Activated CD4-positive, alpha-beta T cell treated with anti-CD3 and anti-CD28 coated beads for 1 hour (primary cell): ENCODE measurements at places on chromosomes 3 and 15.
A peak's percentile ranks its signal among the peaks of the same experiment; 100 is the strongest.

- no peak for DNase-seq
Measured at GRCh38 chr3:106093616-106094015, 224.8 kb upstream of the CBLB start.

GRCh38 chr3:108287146-108287545 lies 9.2 kb upstream of the HHLA2 start:
- no peak for DNase-seq

- no peak for DNase-seq
Measured at GRCh38 chr3:119783255-119783654, 1.4 kb downstream of the NR1I2 start.

DNA sequence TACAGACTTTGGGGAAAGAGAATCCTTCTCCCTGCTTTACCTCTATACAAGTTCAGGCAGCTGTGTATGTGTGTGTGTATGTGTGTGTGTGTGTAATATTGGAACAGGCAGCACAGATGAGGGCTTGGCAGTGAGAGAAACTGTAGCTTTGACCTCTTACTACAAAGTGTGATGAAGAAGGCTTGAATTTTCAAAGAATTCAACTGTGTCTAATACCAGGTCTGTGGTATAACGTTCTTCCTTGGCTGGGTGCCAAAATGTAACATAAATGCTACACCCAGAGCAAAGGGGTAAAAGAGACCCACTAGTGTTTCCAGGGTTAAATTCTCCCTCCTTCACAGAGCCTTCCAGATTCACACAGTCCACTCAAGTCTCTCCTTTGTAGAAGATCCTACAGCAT lies 51.1 kb downstream of the CHST2 start:
- no peak for DNase-seq

- no peak for DNase-seq
Measured at GRCh38 chr3:174094669-174095068, 697.1 kb downstream of the NLGN1 start.

- DNase-seq = no peak
Measured at GRCh38 chr15:85010071-85010385, 28.4 kb downstream of the PDE8A start.

DNA sequence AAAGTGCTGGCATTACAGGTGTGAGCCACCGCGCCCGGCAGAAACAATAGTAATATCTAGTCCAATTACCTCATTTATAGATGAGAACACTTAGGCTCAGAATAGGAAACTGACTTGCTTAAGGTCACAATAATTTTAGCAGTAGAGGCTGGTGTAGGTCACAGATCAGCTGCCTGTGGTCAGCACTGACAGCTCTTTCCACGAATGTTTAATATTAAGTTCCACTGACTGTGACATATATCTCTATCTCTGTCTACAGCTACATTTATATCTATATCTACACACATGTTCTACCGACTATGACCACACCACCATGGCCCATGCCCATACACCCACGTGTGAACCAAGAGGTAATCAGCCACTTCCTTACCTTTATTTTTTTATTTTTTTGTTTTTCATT lies 40.2 kb upstream of the DLG1 start:
- DNase-seq = no peak

DNA sequence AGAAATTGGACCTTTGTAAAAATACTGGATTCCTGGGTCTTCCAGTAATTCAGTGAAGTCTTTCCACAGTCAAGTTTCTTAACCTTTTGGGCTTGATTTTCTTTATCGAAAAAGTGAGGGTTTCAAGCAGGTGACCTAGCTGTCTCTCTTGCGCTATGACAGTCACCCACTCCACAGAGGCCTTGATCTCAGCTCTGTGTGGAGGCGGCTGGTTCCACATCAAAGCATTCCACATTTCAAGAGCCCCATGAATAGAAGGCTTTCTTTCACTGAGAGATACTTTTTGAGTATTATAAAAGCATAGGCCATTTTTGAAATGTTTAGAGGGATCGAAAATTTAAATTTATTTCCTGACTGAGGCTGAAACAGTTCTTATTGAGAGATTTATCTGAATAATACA lies 43.9 kb downstream of the GABRA5 start:
- DNase-seq = no peak

DNA sequence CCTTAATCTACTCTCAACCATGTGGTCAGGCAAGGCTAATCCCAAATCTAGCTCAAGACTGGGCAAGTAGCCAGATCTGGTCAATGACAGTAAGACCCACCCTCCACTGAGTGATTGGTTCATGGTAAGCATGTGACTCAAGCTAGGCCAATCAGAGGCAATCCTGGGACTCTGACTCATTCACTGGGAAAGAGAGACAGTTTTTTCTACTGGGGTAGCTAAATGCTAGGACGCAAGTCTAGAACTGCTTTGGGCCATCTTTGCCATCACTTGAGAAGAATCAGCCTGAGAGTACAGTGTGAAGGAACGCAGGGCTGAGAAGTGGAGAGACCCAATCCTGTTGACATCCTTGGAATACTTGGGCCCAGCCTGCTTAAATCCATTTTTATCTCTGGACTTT lies 9.4 kb upstream of the RAD18 start:
- DNase-seq = no peak

DNA sequence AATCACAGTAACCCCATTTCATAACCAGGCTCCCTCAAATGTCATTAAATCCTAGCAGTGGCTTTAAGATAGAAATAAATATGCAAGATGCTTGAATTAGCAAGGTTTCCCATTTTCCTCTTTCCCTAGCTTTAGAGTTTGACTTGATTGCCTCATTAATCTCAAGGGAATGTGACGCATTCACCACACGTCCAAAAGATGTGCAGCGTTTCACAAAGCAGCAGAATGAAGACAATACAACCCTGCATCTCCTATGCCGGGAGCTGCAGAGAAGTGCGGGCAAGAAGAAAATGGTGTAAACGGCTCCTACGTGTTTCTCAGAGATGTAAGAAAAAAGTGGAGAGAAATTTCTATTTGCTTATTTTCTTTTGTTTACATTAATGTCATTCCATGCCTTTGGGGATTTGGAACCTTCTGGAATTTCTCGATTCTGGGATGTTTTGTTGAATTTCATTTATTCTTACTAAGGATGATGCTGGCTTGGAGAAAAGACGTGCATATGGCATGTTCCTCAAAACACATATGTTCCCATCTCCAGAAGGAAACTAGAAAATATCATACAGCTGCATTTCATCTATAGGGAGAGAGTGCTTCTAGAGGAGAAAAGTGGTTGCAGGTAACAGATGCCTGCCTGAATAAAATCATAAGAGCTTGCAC lies 27.8 kb upstream of the FRMD4B start:
- DNase-seq = no peak

DNA sequence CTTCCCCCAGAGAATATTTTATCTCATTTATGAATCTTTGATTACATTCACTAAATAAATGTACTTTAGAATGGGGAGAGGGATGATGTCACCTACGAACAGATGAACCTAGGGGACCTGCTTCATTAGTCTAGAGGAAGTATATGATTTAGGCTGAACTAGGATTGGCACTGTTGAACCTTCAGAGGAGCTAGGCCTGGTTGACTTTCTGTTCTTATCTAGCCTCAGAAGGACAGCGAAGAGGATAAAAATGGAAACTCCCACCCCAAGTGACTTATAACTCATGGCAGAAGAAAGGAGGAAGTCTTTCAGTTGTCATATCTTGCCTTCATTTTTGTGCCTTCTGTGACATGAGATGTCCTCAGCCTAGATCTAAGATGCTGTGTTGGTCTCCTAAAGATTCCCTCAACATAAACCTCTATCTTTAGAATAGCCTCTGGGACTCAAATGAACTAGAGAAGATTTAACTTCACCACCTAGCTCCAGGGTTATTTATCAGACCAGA lies 42.6 kb downstream of the POLG start:
- no peak for DNase-seq

GRCh38 chr3:132847849-132848625 lies 125.8 kb upstream of the NPHP3 start:
- no peak for DNase-seq

DNA sequence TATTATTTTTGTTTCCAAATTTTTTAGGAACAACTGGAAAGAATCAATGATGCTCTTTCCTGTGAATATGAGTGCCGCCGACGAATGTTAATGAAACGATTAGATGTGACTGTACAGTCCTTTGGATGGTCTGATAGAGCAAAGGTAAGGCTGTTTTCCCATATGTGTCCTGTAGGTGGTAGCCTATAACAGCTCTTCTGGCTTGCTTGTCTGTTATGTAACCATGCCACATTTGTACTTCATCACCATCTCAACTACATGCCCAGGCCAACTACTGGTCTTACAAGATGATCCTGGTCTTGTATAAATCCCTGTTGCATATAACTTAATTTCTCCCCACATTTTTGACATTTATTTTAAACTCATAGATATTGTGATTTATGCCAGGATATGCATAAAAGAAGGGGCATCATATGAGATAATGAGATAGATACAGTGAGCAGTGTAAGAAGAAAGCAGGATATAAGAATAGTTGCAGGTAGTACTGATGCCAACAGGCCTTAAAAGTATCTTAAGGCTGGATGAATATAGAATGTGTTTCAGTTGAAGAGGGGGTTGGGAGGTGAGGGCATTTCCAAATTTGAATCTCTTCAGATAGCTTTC lies 20.3 kb downstream of the FAM98B start:
- no peak for DNase-seq

- DNase-seq = no peak
Measured at GRCh38 chr3:153072382-153072781, 89.6 kb upstream of the RAP2B start.

DNA sequence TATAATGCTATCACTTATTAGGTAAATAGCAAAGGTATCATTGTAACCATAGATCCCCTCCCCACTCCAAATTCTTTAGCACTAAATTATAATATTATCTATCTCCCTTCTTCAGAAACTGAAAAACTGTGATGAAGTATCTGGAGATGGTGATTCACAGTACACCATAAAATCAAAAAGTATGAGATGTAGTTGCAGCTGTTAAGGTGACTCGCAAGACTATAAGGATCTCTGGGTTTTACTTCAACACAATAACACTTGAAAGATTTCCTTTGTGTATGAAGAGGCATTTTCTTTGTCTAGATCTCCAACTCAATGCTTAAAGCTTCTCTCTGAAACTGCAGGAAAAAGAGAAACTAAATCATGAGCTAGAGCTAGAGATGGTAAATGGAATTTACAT lies 46.9 kb downstream of the IFT57 start:
- DNase-seq = no peak

- no peak for DNase-seq
Measured at GRCh38 chr3:46662771-46663551, 30.5 kb downstream of the ALS2CL start.

- DNase-seq = no peak
Measured at GRCh38 chr3:15040844-15041243, 24.3 kb downstream of the MRPS25 start.

GRCh38 chr3:72520690-72521308 lies 327.4 kb downstream of the SHQ1 start:
- no peak for DNase-seq

- no peak for DNase-seq
Measured at GRCh38 chr15:38066612-38067011, 132.2 kb downstream of the TMCO5A start.

GRCh38 chr3:140166861-140167599 lies 232.0 kb downstream of the CLSTN2 start:
- DNase-seq = no peak

DNA sequence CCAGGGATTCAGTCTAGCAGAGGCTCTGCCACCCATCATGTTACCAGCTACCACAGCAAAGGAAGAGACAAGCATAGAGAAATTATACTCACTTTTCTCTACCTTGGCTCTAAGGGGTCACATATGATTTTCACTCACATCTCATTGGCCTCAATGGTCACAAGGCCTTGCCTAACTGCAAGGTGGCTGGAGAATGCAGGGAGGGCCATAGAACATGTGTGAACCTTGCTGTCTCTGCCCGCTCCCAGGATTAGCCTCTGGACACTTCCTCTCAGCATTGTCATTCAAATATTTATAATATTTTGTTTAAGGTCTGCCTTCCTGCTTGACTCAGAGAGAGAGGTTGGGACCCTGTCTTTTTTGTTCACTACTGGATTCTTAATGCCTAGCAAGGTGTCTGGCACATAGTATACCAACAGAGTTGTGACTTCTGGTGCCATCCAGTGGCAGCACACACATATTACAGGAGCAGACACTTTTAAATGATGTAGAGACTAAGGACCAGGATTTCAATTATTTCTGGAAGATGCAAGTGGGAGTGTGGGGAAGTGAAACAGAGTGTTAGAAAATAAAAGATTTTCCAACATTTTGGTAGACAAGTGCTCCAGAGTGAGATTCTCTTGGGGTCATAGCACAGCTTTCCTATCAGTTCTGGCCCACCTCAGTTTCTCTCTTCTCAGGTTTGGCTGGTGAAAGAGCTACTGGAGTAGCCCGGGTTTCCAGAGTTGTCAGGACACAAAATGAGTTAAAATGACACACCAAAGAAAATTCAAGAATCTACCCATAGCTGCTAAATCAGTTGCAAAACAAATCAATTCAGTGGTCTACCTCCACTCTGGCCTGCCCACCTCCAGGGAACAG lies 119.0 kb upstream of the RASGRP1 start:
- peak; percentile 60 for DNase-seq

DNA sequence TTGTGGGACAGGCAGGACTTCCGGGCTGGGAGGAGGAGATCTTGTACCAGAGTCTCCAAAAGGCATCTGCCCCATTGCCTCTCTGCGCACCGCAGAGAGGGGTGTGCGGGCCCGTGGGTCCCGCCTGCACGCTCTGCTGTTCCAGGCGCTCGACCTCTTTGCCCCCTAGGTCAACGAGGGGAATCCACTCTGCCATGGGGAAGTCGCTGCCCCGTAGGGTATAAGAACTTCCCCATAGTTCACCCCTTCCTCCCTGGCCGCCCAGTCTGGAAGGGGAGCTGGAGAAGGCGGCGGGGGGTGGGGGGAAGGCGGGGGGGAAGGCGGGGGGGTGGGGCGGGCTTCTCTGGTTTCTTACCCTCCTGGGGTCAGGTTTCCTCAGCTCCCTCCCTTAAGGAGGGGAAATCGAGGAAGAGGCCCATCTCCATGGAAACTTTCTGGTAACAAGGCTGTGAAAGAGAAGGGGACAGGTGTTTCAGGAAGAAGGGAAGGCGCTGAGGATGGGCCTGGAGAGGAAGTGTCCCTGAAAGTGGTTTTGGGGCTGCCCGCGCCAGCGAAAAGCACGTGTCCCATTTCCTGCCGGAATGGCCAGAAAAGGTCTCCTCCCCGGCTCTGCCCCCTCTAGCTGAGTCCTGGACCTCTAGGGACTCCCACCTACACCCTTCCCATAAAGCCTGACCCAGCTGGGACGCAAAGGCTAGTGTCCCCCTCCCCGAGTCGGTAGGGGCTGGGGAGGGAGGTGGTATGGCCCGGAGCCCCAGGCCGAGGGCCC lies 27.5 kb downstream of the NR1I2 start:
- DNase-seq = no peak

DNA sequence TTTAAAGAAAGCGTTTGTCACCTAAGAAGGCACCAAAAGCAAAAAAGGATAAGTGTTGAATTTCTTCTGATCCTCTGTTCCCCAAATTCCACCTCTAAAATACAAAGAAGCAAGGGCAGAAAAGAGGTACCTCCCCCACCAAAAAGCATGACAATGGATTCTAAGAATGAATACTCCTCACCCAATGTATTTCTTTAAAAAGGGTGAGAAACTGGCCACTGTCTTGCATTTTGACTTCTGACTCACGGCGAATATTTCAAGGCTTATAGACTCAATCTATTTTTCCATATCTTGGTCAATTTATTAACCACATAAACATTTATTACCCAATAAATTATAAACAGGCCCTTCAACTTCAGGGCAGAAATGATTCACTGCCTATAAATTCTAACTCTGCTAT lies 131.1 kb downstream of the NR1I2 start:
- DNase-seq = no peak

GRCh38 chr3:147405231-147406027 lies 914 bp downstream of the ZIC4 start:
- no peak for DNase-seq

- DNase-seq = no peak
Measured at GRCh38 chr3:151146731-151147091, 56.3 kb downstream of the GPR171 start.
